ENCODE measurements at places on chromosomes 6 and 20. TPM values are rescaled to one million over a fixed set of nuclear protein-coding genes. Genes with fewer than 3 reads are reported as not detected.

The SLC24A3 gene
- total RNA-seq, result 1.2 TPM

The PGC gene
- not detected for total RNA-seq

The CCN5 gene
- not detected for total RNA-seq

The TMEM244 gene
- total RNA-seq, result not detected

The TNXB gene
- total RNA-seq, result 0.29 TPM

The STX11 gene
- total RNA-seq, result under 0.01 TPM

The PAX1 gene
- total RNA-seq, result not detected

The CYP21A2 gene
- 1.4 TPM for total RNA-seq

The KCNS1 gene
- total RNA-seq, result 0.71 TPM

The DAAM2 gene
- 0.29 TPM for total RNA-seq

The SLC35D3 gene
- not detected for total RNA-seq

The SMIM8 gene
- total RNA-seq, result 2.3 TPM

The MUCL3 gene
- total RNA-seq, result not detected
